Adrenal gland (tissue), 19 donors: ENCODE measurements at places on chromosomes 16 and 17. TPM values are rescaled to one million over a fixed set of nuclear protein-coding genes. Genes with fewer than 3 reads are reported as not detected.

GRCh38 chr17:75456417-75457046 lies at the start of gene TMEM94:
TSS of gene TMEM94 (plus strand) at chr17:75456635. CDS start at chr17:75471906, 15,271 bp downstream.
- peak; percentile 97 for DNase-seq

The ADAMTS18 gene
- not detected for total RNA-seq

DNA sequence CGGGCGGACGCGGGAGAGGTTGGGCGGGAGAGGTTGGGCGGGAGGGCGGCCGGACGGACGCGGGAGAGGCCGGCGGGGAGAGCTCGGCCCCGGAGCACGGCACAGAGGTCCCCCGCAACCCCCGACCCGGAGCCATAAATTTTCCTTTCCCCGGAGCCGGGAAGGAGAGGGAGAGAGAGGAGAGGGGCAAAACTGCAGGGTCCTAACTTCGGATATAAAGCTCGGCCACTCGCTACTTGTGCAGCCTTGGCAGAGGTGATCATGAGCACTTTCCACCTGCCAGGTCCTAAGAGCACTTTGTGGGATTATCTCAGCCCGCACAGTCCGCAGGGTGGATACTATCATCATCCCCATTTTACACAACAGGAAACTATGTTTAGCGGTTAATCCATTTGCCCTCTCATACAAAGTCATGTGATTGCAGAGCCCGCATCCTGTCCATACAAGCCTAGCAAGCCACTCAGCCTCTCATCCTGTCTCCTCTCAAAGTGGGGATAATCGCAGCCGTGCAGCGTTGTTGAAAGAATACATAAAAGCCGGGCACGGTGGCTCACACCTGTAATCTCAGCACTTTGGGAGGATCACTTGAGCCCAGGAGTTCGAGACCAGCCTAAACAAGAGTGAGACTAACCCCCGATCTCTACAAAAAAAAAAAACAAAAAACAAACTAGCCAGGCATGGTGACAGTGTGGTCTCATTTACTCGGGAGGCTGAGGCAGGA lies 780 bp upstream of the DCAKD start:
- peak; percentile 53 for DNase-seq

The CDRT15 gene
- not detected for total RNA-seq

DNA sequence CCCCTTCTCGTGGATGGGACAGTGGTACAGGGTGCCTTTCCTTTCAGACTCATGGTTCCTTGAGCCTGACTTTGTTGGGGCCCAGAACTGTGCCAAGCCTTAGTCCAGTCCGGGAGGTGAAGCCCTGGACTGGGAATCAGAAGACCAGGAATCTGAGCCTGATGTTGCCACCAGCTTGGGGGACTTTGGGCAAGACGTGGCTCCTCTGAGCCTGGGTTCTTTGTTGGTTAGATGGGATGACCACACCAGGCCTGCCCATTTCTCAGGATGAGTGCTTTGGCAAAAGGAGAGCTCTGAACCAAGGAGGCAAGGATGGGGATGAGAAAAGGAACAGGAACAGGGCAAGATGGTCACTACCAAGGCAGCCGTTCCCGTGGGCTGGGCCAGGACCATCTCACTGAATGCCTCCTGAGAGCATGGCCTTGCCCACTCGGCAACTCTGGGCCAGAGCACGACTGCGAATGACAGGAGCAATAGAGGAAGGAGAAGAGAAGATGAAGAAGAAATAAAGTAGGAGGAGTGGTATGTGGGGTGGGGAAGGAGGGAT lies 32.5 kb downstream of the PITPNM3 start:
- DNase-seq = no peak

- DNase-seq = no peak
Measured at GRCh38 chr17:49624896-49625295, 49.2 kb downstream of the NXPH3 start.

The HOXB7 gene
- 8.1 TPM for total RNA-seq

The KCNAB3 gene
- total RNA-seq = 1.9 TPM

GRCh38 chr17:44258811-44259351 lies 9.1 kb downstream of the SLC4A1 start:
- no peak for DNase-seq

DNA sequence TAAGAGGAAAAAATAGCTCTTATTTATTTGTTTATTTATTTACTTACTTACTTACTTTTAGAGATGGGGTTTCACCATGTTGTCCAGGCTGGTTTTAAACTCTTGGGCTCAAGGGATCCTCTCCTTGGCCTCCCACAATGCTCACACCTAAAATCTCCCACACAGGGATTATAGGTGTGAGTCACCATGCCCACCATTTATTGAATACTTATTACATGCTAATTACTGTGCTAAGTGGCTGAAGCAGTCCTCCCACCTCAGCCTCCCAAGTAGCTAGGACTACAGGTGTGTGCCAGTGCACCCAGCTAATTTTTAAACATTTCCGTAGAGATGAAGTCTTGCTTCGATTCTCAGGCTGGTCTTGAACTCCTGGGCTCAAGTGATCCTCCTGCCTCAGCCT lies 11.0 kb upstream of the ITGB3 start:
- DNase-seq = no peak

- no peak for DNase-seq
Measured at GRCh38 chr16:68798398-68798797, 44.9 kb upstream of the TANGO6 start.

The P2RX1 gene
- 1.6 TPM for total RNA-seq

The FOXJ1 gene
- total RNA-seq = not detected

- no peak for DNase-seq
Measured at GRCh38 chr17:65780111-65780510, 218.7 kb upstream of the AXIN2 start.

DNA sequence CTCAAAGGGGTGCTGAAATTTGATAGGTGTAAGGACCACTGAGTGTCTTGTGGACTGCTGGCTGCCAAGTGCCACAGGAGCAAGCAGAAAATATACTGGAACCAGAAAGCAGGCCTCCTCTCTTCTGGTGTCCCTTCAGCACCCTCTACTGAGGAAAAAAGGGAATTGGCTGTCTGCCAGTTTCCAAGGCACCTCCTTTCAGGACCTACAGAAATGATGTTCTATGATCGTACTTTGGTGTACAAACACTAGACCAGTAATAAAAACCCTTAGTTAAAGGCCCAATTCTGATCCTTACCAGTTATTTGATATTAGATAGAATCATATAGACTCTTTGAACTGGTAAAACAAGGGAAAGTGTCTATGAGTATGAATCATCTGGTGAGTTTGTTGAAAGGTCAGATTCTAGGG lies 35.8 kb upstream of the BCAS3 start:
- DNase-seq = peak; percentile 71

DNA sequence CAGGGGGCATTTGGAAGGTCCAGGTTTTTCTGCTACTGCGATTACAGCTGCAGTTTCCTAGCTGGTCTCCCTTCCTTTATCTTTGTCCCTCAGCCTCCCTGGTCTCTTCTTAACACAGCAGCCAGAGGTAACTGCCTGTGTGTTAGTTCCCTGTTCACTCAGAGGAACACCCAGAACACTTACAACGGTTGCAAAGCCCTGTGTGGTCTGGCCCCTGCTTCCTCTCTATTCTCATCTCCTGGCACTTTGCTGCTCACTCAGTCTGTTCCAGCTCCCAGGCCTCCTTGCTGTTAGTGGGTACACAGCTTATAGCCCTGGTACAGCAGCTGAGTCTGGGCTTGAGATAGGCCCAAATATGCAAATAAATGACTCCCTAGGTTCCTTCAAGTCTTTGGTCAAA lies 16.4 kb downstream of the NTN1 start:
- no peak for DNase-seq

The IRX3 gene
- total RNA-seq = 10.6 TPM

GRCh38 chr16:29821643-29822115 lies 1.4 kb downstream of the MVP start:
- no peak for DNase-seq

DNA sequence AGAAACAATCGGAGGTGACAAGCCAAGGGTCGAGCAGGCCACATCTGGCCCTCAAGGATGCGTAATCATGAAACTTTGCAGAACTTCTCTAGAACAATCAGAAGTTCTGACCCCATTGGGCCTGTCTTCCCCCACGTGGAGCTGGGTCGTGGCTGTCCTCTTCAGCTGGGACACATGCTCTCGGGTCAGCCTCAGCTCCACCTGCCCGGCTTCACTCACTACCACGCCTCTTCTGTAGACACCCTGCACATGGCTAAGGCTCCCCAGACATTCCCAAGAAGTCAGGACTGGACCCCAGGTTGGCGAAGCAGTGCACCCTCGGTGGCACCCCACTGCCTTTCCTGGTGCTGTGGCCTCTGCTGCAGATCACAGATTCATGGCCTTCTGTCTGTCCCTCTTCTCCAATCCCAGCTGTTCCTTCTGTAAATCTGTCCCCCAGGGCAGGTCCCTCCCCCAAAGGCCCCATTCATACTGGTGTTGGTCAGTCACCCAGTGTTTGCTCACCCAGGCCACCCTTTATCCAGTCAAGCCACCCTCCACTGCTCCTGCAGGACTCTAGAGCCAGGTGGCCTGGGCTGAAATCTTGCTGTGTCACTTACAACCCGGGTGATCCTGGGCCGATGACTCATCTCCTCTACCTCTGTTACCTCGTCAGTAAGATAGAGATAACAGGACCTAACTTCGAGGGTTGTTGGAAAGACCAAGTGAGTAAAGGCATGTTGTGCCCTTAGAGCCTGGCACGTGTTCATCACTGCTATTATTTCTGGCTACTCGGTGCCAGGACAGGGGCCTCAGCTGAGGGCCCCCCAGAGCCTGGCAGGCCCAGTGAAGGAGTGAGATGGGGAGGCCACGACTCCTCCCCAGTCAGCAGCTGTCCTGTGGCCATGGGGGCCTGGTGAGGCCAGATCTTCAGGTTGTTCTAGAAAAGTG lies 1.4 kb upstream of the SLC5A11 start:
- no peak for DNase-seq

The SECTM1 gene
- 24.3 TPM for total RNA-seq

- DNase-seq = no peak
Measured at GRCh38 chr17:37818689-37819088, 73.8 kb upstream of the HNF1B start.

- no peak for DNase-seq
Measured at GRCh38 chr16:85574672-85575475, 38.2 kb upstream of the GSE1 start.

The ZNF747 gene
- 15.2 TPM for total RNA-seq

GRCh38 chr17:68391561-68392268 lies 65.6 kb downstream of the WIPI1 start:
- no peak for DNase-seq

DNA sequence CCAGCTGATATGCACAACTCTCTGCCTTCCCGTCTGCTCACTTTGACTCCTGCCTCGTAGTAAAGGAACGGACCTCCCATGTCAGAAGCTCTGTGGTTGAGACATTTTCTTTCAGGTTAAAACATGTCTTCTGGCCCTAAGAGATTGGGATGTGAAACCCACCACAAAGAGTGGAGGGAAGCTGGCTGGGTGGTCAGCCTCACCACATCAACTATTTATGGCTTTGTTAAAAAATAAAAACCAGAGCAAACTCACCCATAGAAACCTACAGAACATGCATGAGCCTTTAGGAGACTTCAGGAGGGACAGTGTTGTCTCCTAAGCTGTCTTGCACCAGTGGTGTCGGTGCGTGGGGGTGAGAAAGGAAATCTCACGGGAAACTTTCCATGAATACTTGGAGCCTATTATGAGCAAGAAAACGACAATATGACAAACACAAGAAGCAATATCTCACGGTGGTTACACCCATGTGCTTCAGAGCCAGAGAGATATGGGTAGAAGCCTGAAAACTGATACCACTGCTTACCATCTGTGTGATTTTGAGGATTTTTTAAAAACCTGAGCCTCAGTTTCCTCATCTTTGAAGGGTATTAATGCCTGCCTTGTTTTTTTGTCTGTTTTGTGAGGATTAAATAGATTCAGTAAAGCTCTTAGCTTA lies 61.7 kb upstream of the XYLT1 start:
- DNase-seq = no peak

The HIC1 gene
- 9.8 TPM for total RNA-seq
